ENCODE measurements at places on chromosomes 4 and X. TPM values are rescaled to one million over a fixed set of nuclear protein-coding genes. Genes with fewer than 3 reads are reported as not detected.

The LDOC1 gene
- total RNA-seq = 2.9 TPM

The GYG2 gene
- 0.66 TPM for total RNA-seq

The SYTL4 gene
- 2.1 TPM for total RNA-seq

The ZNF141 gene
- total RNA-seq = 8.2 TPM

The DMRTC1 gene
- total RNA-seq = not detected

The CDS1 gene
- 1.3 TPM for total RNA-seq

- no peaks in the 10 kb centered on the region for H3K36me3 ChIP-seq
- no peak within 1 kb of the TSS for H3K27ac ChIP-seq
- no peaks in the 10 kb centered on the region for H3K27me3 ChIP-seq
- no peaks in the 10 kb centered on the region for H3K4me1 ChIP-seq
- H3K4me3 ChIP-seq = no peak within 1 kb of the TSS
- no peak for DNase-seq
Observed at GRCh38 chr4:38782452-38783108, at the start of gene TLR10. Gene TLR10 (minus strand): TSS chr4:38782990. CDS start chr4:38775590, 7,400 bp downstream.

DNA sequence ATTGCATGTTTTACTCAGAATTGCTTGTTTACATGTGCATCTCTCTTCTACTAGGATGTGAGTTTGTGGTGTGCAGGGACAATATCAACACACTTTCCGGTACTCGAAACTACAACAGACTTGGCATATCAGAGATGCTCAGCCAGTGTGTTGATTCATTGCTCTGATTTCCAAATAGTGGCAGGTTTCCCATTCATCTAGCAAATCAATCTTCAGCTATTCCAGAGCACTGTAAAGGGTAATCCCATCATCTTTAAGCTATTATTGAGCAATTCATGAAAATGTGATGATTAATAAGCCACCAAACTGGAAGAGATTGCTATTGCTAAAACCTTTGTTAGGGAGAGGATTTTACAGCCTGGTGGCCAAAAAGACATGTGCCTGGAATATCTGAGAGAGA, 574.2 kb upstream of the CPEB2 start:
- no peak for DNase-seq
- no peak overlapping the region for H3K27ac ChIP-seq
- H3K27me3 ChIP-seq = no peaks in the 10 kb centered on the region
- H3K36me3 ChIP-seq = no peaks in the 10 kb centered on the region

- H3K4me3 ChIP-seq = peak within 1 kb of the TSS; percentile 73
- H3K4me1 ChIP-seq = peaks cover 34% of the 10 kb centered on the region
- H3K27ac ChIP-seq = peak within 1 kb of the TSS; percentile 87
- DNase-seq = peak; percentile 30
- peaks cover 29% of the 10 kb centered on the region for H3K27me3 ChIP-seq
Observed at GRCh38 chr4:147480891-147481576, at the start of gene EDNRA. Gene EDNRA (plus strand): TSS chr4:147481097. CDS start chr4:147485682, 4,585 bp downstream.

- peak overlapping the region; percentile 53 for H3K27ac ChIP-seq
- DNase-seq = no peak
- no peak overlapping the region for H3K4me3 ChIP-seq
- H3K36me3 ChIP-seq = peaks cover 21% of the 10 kb centered on the region
- no peaks in the 10 kb centered on the region for H3K27me3 ChIP-seq
Observed at GRCh38 chr4:38889143-38889542, 21.5 kb downstream of the FAM114A1 start.

DNA sequence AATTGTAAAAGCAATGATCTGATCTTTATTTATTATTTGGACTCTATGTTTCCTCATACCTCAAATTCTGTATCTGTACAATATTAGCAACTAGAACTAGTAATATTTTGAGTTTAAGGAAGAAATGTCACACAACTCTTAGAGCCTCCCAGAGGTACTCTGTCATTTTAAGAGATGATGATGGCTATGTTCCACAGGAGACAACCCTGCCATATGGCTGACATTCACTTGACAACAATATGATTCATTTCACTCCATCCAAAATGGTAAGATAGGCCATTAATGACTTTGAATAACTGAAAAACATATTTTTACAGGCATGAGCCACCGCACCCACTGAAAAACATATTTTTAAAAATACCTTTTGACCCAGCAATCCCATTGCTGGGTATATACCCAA, 190.3 kb downstream of the MAML3 start:
- H3K27ac ChIP-seq = no peak overlapping the region
- peaks cover 27% of the 10 kb centered on the region for H3K4me1 ChIP-seq
- no peak for DNase-seq

GRCh38 chr4:131584587-131584986, 1564.5 kb upstream of the PCDH10 start:
- H3K36me3 ChIP-seq = no peaks in the 10 kb centered on the region
- H3K4me3 ChIP-seq = no peak overlapping the region
- DNase-seq = no peak
- no peaks in the 10 kb centered on the region for H3K4me1 ChIP-seq
- H3K27ac ChIP-seq = no peak overlapping the region

DNA sequence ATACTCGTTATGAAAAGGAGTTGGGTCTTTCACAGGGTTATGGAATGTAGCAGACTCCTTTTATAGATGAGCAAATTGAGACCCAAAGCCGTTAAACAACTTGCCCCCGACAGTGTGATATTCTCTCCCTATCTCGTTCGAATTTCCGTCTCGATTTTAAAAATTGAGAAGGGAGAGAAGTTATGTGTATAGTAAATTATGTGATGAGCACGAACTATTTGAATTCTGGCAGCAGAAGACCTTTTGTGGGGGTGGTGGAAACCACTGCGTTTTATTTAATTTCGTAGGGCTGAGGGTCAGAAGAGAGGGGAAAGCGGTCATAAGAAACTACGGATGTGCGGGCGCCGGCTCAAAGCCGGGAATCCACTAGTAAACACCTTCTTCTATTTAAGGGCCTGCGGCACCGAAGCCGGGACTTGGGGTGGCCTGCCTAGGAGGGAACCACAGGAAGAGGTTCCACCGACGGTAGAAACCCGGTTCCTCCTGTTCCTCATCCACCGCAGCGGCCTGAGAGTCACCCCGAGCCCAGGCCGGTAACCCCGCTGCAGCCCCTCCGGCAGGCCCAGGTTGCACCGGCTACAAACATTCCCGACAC, 1.5 kb upstream of the DDX3X start:
- peak overlapping the region; percentile 99 for H3K27ac ChIP-seq
- H3K4me1 ChIP-seq = peaks cover 24% of the 10 kb centered on the region
- H3K36me3 ChIP-seq = no peaks in the 10 kb centered on the region
- peak overlapping the region; percentile 91 for H3K4me3 ChIP-seq
- peak; percentile 13 for DNase-seq
